HFF-Myc (cell line): ENCODE measurements at places on chromosomes 7 and 10.
A peak's percentile ranks its signal among the peaks of the same experiment; 100 is the strongest.

GRCh38 chr10:113927440-113927839, 73.0 kb downstream of the NHLRC2 start:
- no peak for DNase-seq

DNA sequence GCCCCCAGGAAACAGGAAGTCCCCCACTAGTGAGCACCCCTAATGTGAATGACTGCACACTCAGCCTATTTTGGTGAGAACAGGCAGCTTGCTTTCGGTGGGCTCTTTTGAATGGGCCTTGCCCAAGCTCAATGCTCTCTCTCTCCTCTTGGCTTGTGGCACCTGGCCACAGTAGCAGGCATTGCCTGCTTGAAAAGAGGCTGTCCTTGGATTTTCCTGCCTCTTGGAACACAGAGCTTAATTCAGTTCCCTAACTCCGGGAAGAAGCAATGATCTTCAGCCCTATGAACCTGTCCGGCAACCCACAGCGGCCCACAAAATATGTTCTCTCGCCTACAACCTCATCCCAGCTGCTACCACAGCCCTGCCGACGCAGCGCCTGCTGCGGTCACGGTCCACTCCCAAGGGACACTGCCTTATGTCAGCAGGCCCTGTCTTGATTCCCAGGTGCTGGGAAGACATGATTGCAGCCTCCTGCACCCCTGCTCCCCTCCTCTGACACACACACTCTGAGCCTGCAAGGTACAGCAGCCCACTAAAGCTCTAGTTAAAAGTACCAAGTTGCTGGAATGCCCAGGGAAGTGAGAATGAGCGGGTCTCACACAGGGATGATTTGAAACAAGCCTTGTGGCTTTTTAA, 715.5 kb upstream of the GALNT17 start:
- DNase-seq = no peak

DNA sequence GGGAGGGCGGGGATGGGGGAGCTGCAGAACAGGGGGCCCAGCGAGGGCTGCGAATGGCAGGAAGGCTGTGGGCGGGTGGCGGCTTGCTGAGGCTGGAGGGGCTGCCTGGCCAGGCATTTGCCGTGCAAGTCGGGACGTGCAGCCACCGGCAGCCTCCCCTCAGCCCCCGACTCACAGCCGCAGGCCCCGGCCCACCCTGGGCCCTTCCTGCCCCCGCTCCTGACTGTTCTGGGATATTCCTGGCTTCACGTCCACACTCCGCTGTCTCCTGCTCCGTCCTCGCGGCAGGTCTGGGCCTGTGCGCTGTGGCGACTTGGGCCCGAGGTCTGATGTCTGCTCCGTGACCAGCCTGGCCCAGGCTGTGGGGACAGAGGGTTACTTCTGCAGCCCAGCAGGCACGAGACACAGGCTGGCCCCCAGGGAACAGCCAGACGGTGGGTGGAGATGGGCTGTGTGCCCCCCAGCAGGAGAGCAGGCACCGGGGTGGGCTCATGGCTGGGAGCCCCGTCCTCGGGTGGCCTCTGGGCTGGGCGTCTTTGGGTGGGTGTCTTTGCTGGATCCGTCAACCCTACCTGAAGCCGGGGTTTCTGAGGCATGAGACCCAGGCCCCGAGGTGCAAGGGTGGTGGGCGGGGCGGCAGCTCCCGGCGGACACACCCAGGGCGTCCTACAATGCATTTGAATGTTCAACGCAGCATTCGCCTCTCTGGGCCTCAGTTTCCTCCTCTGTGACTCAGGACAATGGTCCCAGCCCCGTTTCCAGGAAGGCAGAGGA, 86.5 kb downstream of the FOXL3 start:
- no peak for DNase-seq

GRCh38 chr10:19096501-19097073, 48.0 kb downstream of the MALRD1 start:
- no peak for DNase-seq

DNA sequence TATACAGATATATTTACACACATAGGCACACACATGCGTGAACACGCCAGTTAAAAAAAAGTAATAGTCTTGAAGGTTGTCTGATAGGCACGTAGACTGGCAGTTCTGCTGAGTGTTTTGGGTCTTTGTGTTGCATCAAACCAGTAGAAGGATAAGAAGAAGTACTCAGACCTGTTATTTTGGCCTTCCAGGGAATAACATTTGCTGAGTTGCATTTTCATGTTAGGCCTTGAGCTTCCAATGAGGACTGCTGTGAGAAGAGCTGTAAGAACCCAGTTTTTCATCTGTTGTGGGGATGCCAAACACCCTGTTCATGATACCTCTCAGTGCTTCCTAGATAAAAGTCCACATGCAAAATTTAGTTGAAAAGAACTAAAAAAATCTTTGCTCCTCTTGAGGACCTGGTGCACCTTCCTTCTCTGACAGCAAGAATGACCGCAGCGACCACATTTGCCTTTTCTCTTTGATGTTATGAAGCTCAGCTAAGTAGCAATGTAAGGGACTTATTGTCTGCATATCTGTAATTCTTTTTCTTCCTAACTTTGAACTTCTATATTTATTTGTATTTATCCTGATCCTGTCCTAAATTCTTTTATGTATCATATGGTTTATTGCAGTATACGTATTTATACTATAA, 27.2 kb downstream of the HIPK2 start:
- DNase-seq = no peak

GRCh38 chr10:43998021-43998809, 349.5 kb upstream of the ZNF32 start:
- DNase-seq = peak; percentile 32

DNA sequence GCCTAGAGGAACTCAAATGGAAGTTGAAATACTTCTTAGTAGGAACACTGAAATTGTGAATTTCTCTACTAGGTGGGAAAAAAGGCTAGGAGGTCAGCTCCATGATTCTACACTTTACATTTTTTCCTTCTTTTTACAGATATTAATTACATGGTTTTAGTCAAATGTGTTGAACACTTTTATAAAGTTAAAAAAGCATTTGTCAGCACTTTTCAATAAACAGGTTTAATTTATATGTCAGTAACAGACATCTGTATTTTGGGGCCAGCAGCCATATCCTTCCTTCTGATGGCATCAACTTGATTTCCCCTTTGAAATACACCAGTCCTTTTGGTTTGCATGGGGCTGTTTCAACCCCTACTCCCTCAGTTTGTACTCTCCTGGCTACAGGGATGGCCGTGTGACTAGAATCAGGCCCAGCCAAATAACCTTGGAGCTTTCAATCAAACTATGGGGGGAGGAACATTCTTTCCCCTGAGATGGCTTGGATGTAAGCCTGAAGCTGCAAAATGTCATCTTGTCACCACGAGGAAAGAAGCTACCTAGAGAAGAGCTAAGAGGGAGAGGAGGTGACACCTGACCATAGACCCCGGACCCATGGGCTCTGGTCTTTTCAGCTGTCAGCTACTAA, 171.0 kb upstream of the NEBL start:
- no peak for DNase-seq

- DNase-seq = no peak
These were observed 38.6 kb upstream of the ZMIZ2 start for GRCh38 chr7:44709945-44710596.

DNA sequence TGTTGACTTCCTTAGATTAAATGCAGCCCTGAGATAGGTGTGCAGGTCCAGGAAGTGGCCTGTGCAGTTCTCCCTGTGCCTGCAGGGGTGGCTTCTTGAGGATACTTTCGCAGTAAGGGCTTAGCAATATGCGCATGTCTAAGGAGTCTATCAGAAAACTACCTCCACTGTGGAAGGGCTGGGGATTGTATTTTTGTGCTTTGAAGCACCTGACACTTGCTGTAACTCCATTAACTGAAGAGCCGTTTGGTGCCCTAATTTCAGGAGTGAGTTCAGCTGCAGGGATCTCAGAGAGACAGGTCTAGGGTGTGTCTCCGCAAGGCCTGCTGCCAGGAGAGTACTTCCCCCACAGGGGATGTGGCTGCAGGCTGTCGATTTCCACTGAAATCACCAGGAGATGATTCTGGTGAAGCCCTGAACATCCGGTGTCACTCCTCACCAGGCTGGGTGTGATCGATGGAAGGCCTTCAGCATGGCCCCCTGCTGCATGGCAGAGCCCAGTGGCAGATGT, 35.5 kb downstream of the IKZF1 start:
- no peak for DNase-seq

DNA sequence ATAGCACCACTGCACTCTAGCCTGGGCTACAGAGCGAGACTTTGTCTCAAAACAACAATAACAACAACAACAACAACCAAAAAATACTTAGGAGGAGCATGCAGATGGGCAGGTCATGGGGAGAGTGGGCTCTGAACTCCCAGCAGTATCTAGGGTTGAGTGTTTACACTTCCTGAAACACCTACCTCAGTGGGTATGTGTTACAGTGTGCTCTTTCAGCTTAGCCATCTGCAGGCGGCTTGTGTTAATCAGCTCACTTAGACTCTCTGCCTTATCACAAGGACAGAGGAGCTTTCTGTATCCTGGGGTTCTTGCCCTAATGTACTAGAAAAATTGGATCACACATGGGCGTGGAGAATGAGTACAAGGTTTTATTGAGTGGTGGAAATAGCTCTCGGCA, 340.2 kb downstream of the KIF20B start:
- DNase-seq = no peak

- DNase-seq = no peak
These were observed 69.8 kb upstream of the AGR3 start for GRCh38 chr7:16951483-16952080.

GRCh38 chr10:102240467-102241031, 763 bp downstream of the PITX3 start:
- DNase-seq = no peak

DNA sequence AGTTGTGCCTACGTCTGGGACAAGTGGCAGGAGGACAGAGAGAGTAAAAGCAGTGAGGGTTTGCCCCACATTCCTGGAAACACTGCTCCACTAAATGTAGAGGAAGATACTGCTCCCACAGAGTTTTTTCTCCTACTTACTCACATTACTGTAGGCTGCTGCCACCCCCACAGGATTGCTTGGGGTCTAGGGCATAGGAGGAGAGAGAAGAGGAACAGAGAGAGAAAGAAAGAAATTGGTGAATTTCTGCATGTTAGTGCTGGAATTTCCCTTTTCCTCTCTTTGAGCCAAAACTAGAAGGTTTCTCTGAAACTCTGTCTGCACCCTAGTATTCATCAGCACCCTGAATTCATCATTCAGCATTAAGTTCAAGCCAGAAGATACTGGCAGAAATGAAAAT, 397.9 kb downstream of the INHBA start:
- no peak for DNase-seq

- DNase-seq = no peak
These were observed 1.3 kb downstream of the RBP4 start for GRCh38 chr10:93599778-93600177.

DNA sequence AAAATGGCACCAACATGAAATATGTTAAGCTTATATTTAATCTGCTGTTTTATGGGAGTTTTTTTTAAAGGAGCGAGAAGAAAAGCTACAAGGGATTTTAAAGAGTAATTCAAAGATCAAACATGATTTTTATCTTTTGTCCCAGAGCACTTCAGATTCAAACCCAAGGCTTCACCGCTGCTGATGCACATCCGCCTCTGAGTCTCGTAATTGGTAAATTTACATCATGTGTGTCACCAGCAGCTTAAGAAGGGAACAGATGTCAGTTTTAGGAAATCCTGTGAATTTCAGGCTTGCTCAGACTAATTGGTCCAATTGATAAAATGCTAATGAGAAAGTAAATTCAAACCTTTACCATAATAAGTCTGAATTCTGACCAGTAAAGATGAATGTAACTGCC, 406.3 kb downstream of the GFRA1 start:
- no peak for DNase-seq

GRCh38 chr7:50649259-50649885, 84.2 kb upstream of the DDC start:
- DNase-seq = no peak

DNA sequence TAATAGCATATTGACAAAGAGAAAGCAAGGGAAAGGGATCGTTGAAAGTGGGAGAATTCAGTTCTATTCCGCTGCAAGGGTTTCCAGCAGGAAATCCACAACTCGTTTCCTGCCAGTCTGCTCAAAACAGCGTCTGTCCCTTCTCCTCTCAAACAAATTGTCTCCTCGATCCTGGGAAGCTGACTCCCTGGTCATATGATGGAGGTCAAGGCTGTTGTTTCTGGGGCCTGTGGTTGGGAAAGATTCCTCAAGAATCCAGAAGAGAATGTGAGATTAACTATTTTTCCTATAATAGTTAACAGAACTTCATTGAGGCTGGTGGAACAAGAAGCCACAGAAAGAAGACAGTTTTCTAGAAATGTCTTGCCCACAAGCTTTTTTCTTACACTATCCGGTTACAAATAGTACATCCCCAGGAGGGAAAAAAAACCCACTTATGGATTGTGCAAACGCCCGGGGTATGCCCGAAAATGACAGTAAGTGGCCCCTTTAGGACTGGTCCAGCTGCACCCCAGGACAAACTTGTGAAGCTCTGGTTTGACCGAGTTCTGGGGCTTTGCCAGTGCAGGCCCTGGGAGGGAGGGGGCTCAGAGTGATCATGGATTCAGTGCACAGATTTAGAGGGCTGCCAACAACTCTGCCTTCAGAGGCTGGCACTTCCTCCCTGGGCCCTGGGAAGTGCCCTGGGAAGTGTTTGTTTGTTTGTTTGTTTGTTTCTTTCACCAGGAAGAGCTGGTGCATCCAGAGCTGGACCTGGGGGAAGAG, 49.4 kb upstream of the CTBP2 start:
- DNase-seq = no peak

GRCh38 chr7:37511915-37512314, 63.3 kb upstream of the ELMO1 start:
- DNase-seq = no peak

- DNase-seq = no peak
These were observed 329 bp downstream of the NOLC1 start for GRCh38 chr10:102152545-102152890.

GRCh38 chr7:42574685-42575084, 337.2 kb downstream of the C7orf25 start:
- no peak for DNase-seq

DNA sequence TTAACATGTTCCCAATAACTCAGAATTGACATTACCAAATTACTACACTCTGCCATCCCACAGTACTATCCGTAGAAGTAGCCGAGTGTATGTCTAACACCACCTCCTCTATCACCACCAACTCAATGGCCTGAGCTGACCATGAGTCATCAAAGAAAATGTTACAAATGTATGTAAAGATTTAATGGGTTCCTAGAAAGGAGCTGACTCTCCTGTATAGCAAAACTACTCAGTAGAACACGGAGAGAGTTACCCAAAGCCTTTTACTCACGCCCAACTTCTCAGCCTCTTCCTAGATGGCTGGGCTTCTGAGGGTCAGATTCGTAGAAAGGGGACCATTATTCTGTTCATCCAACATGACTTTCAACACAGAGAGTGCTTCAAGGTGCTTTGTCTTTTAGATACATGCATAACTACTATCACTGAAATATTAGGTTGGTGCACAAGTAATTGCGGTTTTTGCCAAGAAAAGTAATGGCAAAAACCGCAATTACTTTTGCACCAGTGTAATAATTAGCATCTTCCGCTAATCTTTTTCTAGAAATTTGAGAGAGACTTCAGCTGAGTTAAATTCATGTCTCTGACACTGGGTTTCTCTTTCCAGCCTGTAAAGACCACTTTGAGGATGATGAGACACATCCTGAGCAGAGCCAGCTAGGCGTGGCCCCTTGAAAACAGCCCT, 24.0 kb upstream of the NANOS1 start:
- no peak for DNase-seq
